Substantia nigra (tissue), 51 donors: ENCODE measurements at places on chromosomes 5 and 9.

GRCh38 chr9:115369322-115369957 lies 251.5 kb upstream of the TNC start:
- no peak for DNase-seq

- no peak for DNase-seq
Observed at GRCh38 chr9:33267151-33267767, 2.4 kb downstream of the CHMP5 start.

DNA sequence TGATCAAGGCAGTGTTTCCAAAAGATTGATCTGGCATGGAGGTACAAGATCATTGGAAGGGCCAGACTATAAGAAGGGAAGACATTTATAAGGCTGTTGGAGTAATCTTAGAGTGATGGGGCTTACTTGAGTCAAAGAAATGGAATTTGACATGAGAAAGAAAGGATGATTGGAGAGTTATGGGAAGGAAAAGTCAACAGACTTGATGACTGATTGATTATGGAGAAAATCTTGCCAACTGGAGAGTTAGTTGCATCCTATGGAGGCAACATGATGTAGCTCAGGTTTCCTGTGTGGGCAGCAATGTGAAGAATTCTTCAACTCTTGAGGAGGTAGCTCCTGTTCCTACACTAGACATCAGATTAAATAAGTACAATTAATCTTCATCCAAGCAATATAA lies 10.9 kb upstream of the MAST4 start:
- DNase-seq = no peak

DNA sequence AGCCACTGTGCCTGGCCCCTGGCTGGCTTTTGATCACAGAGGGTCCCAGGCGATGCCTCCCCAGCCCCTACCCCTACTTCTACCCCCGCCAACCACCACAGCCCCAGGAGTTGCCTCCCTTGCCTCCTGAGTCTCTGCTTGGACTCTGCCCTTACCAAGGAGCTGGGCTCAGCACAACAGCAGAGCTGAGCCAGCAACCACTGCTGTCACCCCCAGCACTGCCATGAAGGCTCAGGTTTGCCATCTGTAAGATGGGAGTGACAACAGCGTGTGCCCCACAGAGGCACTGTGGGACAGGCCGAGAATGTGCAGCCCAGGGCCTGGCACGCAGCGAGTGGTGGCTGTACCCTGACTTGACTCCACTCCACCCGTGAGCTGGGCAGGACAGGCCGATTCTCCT lies 63.1 kb upstream of the ASS1 start:
- DNase-seq = no peak

- no peak for DNase-seq
Observed at GRCh38 chr5:10536511-10536910, 27.4 kb upstream of the ANKRD33B start.

GRCh38 chr9:69812068-69813000 lies 8.3 kb upstream of the CFAP95 start:
- no peak for DNase-seq

GRCh38 chr9:120104771-120105170 lies 475.2 kb downstream of the CDK5RAP2 start:
- DNase-seq = no peak
